ENCODE measurements at places on chromosomes 1 and 21. TPM values are rescaled to one million over a fixed set of nuclear protein-coding genes. Genes with fewer than 3 reads are reported as not detected.

BROX gene
- polyA plus RNA-seq = 13.6 TPM

HHAT gene
- 6.3 TPM for polyA plus RNA-seq

KRTAP7-1 gene
- polyA plus RNA-seq = not detected

TARBP1 gene
- polyA plus RNA-seq = 7.9 TPM

All from IgD-negative memory B cell (primary cell).